ENCODE measurements at places on chromosomes 11 and 22.

DNA sequence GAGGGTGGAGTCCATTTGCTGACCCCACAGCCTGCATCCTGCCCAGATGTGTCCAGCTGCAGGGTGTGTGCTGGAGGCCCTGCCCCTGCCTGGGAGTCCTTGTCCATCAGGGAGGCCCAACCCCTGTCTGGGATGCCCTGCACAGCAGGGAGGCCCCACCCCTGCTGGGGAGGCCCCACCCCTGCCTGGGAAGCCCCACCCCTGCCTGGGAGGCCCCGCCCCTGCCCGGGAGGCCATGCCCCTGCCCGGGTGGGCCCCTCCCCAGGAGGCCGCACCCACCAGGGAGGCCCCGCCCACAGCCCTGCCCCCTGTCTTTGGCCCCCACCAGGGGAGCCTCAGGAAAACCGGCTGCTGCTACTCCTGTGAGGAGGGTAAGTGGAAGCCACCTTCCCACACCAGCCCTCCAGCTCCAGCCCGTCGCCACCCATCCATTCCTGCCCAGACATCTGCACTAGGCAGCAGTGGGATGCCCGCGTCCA lies 37.2 kb downstream of the MUC5B start:
- peak; percentile 70 for DNase-seq

GRCh38 chr11:72624496-72625201 lies 49.6 kb downstream of the PDE2A start:
- DNase-seq, result no peak

DNA sequence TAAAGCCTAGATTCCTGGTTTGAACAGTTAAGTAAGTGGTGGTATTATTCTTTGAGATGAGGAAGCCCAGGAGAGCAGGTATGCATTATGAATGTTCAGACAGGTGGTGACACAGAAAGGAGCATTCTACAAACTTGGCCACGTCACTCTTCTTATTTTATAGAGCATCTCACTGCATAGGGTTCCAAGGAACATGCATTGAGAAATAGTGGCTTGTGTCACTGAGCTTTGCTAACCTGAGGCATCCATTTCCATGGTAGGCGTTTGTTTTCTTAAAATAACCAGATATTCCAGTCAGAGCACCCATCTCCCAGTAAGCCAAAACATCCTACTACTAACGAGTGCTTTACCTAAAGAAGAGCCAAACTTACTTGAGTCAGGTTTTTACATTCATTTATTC lies 169.7 kb downstream of the NAV2 start:
- no peak for DNase-seq

DNA sequence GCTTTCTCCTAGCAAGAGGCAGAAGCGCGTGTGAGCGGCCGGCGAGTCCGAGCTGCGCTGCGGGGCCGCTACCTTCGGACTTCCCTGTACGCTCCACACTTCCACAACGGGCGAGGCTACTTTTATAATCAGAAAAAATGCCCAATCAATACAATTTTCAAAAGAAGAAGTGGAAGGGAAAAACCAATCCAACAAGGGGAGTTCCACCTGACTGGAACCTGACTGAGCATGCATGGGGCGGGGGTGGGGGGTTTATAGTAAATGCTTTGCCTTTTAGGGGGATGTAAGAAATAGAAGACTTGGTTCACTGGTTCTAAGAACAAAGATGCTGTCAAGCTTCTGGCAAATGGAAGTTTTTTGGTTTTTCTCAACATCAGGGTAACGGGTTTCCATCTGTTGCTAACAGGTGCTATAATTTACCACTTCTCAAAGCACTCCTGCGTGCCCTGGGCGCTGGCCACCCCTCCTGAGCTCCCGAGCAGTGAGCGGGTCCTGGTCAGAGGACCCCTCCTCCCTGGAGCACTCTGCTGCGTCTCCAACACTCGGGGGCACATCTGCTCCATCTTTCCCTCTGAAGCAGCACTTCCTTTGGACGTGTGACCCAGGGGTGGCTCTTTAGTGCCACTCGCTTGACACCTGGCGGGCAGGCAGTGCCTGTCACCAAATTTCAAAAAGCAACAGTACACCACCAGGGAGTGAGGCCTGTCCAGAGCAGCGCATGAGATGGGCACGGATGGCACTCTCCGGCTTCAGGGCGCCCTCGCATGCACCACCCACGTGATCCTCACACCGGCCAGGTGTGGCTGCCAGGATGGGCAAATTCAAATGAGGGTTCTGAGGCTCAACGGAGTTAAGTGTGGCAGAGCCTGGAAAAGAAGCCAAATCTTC lies 21.6 kb upstream of the BID start:
- DNase-seq, result no peak

DNA sequence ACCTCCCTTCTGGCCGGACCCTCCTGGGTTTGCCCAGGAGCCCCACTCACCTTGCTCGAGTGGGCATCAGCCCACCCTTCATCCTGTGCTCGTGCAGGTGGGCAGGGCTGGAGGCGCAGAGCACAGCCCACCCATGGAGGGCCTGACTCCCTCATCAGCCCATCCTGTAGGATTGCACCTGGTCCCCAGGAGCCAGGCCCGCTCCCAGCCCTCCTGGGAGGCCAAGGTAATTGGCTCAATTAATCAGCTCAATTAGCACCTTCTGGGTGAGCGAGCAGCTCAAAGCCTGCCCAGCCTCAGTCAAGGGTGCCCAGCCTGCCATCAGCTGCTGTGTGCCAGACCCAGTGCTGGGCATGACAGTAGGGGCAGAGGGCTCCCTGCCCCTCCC lies 58.1 kb upstream of the NECTIN1 start:
- DNase-seq, result no peak

GRCh38 chr11:110470716-110471115 lies 41.0 kb downstream of the FDX1 start:
- no peak for DNase-seq

DNA sequence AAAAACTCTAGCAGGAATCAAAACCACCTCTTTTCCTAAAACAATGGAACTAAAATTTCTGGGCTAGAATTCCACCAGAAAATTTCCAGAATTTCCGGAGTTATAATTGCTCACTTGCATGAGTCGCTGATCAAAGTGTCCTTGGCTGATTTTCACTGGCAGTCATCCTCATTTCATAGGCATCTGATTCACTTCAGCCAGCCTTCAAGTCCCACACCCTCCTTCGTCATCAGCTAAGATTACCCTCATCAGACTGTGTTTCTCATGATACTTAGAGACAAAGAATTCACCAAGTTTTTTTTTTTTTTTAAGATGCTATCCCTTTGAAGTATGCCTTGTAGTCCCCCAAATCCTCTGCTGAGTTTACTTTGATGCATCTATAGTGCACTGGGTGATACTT lies 71.5 kb upstream of the RAB38 start:
- DNase-seq, result no peak

DNA sequence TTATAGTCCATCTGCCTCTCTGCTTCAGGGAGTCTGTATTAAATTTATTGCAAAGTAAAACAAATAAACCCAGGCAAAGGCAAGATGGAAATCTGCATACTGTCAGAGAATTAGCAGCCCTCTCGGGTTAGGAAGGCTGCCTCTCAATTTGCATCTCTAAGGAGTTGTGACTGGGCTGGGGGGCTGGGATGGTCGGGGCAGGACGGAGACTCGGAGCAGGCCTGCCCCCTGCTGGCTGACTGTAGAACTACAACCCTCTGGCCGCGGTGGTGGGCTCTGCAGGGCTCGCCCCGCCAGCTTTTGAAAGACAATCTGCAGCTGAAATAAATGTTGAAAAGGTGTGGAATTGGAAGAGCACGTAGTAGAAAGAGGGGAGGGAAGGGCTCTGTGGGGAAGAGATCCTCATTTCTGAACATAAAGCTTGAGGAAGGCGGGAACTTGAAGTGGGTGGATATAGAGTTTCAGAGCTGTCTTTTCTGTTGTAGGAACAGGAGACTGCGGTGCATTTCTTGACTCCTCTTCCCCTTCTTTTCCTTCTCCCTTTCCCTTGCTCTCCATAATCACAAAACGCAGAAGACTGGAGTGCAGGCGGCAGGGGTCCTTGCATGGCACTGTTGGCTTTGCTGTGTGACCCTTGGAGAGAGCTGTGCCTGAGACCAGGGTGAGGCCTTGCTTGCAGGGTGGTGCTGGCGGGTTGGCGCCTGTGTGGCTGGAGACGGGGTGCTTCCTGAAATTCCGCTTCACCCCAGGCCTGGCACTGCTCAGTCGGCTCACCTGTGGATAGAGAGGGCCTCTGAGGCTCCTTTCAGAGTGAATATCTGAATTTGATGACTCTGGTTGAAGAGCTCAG lies 22.6 kb upstream of the PKNOX2 start:
- peak; percentile 62 for DNase-seq

DNA sequence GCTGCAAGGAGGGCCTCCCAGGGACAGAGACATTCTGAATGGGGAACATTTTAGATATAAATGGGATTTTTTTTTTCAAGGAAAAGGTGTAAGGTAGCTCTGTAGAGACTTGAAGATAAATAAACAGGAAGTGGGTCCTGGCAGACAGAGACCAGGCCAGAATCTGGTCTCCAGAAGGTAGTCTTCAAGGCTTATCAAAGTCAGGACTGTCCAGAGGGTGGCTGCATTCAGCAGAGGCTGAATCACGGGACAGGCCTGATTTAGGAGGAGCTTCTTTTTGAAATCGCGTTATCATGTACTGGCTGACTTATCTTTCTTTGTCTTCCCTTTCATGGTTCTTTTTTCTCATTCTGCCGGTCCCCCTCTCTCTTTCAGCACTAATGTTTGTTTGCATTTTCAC lies 542.9 kb downstream of the NTM start:
- no peak for DNase-seq

GRCh38 chr11:127902382-127902781 lies 685.0 kb downstream of the ETS1 start:
- no peak for DNase-seq

- DNase-seq, result no peak
Observed at GRCh38 chr11:72369743-72370142, 64.6 kb downstream of the CLPB start.

DNA sequence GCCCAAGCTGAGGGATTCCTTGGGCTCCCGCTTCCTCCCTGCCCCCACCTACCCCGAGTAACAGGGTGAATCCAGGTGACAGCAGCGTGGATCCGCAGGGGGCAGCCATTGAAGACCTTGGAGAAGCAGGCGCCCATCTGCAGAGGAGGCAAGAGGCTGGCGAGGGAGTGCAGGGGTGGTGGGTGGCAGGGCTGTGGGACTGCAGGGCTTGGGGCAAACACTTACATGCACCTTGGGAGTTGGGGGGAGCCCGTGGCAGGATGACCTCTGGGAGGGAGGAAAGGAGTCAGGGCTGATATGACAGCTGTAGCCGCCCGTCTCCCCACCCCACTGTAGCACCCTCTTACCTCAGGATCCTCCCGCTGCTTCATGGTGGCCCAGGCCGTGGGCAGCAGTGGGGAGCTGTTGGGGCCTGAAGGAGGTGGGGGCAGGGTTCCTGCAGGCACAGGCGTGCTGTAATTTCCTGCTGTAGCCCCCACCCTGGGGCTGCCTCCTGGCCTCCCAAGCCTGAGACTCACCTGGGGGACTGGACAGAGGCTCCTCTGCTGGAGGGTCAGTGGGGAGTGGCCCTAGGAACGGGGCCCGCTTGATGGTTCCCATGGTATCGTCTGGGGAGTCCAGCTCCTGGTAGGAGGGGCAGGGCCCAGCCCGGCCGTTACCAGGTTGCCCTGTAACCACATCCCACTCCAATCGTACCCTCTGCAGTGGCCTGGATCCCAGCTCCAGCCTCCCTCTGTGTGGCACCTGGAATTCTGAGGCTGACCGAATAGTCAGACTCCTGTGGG lies 6.1 kb downstream of the MAP4K2 start:
- DNase-seq, result no peak

DNA sequence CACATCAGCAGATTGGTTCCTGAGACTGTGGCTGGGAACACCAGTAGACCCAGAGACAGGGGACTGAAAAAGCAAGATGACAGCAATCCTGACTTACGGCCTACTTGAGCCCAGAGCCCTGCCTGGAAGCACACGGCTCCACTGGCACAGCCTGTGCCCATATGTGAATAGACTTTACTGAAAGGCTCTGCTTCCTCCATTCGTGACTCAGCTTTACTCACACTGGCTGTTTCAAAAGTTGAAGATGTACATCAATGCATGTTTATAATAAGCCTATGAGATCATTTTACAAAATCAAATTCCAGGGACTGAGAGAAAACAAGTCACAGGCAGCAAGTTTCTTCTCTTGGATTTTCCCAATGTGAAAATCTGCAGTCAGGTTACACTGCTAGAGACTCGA lies 134.6 kb upstream of the TEAD1 start:
- no peak for DNase-seq

Measured in activated CD4-positive, alpha-beta memory T cell treated with anti-CD3 and anti-CD28 coated beads for 36 hours (primary cell).